Endodermal cell (in vitro differentiated cells): ENCODE measurements at places on chromosomes 4 and X. TPM values are rescaled to one million over a fixed set of nuclear protein-coding genes. Genes with fewer than 3 reads are reported as not detected.

TMEM31 gene
- total RNA-seq, result 1.00 to 1.1 TPM in 2 of 3 replicates, not detected in the other

KIF4A gene
- 22.5 to 47.5 TPM (median 40.6 TPM) in 3 replicates for total RNA-seq

DCHS2 gene
- total RNA-seq, result 0.04 to 0.23 TPM (median 0.13 TPM) in 3 replicates

MAGEA2B gene
- total RNA-seq, result 0.32 TPM in 1 of 2 replicates, not detected in the other

MAB21L2 gene
- 0.09 TPM in 1 of 2 replicates, not detected in the other for total RNA-seq

LINC00632 gene
- total RNA-seq, result 230 to 248 TPM (median 247 TPM) in 3 replicates

MGARP gene
- 0.53 and 0.63 TPM in 2 replicates for total RNA-seq

PABPC1L2B gene
- total RNA-seq, result not detected in 3 replicates

TLL1 gene
- 0.18 to 0.56 TPM (median 0.27 TPM) in 3 replicates for total RNA-seq

SLC34A2 gene
- total RNA-seq, result 2.9 to 4.3 TPM (median 4.2 TPM) in 3 replicates

- DNase-seq, result no peak
- no peaks in the 10 kb centered on the region for H3K4me1 ChIP-seq
- no peaks in the 10 kb centered on the region for H3K27me3 ChIP-seq
These were observed 223.0 kb upstream of the EPHA5 start for GRCh38 chr4:65893271-65893670.

DNA sequence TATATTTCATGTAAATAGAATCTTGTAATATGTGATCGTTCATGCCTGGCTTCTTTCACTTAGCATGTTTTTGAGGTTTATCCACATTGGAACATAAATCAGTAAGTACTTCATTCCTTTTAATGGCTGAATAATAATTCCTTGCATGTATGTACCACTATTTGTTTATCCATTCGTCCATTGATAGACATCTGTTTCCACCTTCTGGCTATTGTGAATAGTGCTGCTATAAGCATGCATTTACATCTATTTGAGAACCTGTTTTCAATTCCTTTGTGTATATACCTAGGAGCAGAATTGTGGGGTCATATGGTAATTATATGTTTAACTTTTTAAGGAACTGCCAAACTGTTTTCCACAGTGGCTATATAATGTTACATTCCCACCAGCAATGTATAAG is 356.7 kb upstream of the DIPK2B start:
- H3K36me3 ChIP-seq, result no peaks in the 10 kb centered on the region
- no peaks in the 10 kb centered on the region for H3K27me3 ChIP-seq

DNA sequence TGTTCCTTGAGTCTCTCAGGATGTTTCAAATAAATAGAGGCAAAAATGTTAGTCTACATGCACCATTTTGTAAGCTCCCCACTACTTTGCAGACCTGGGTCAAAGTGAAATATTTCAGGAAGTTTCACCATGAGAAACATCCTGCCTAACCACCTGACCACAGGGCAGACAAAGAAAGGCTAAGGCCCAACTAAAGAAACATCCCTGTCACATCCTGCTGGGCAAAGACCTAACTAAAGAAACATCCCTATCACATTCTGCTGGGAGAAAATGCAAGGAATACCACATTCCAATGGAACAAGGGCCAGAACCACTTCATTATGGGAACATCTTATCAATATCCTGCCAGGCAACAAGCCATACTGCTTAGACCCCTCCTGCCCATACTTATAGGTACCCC is 1303.4 kb downstream of the TECRL start:
- H3K27me3 ChIP-seq, result no peaks in the 10 kb centered on the region
- peak; percentile 46 for DNase-seq
- H3K4me1 ChIP-seq, result no peaks in the 10 kb centered on the region
- H3K4me3 ChIP-seq, result no peak overlapping the region
- H3K36me3 ChIP-seq, result no peaks in the 10 kb centered on the region

DNA sequence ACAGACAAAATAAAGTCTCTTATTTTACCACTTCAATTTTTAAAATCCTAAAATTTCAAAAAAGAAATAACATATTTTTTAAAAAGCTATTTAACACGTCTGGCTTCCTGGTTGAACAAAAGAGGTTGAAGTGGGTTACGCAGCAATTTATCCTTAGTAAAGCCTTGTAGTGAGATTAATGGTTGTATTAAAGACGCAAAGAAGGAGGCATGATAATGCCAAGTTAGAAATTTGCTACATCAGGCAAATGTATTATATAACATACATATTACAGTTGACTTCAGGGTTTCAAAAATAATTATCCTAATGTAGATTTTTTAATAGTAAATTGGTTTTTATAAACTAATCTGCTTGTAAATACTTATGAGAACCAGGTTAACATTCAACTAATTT is 35.3 kb downstream of the ANKRD17 start:
- no peaks in the 10 kb centered on the region for H3K27me3 ChIP-seq
- no peak for DNase-seq
- no peaks in the 10 kb centered on the region for H3K4me1 ChIP-seq
- no peak overlapping the region for H3K4me3 ChIP-seq

DNA sequence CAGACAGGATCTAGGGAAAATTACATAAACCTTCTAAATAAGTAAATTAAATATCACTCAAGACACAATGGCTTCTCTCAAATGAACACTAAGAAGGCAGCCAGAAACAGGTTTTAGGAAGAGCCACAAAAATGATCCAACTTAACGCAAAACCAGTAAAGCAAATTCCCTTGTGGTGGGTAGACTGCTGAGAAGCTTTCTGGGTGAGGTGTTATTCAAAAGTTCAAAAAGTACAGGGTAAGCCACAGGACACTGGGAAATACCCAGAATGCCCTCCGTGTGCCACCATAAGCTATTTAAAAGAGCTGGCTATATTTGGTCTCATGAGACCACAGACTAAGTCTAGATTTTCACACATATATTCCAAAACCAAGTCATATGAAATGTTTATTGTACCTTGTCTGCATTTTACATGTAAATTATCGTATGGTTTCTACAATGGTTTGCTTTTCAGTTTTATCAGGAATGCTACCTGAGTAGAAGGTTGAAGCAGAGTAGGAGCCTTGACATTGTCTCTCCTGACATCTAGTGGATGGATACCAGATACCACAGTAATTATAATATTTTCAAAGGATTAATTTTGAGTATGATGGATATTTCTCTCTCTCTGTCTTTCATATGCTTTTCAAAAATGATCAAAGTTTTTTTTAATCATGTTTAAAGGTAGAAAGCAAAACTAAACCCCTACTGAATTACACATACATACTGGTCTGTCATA is 109.3 kb upstream of the KLHL13 start:
- no peak overlapping the region for H3K4me3 ChIP-seq
- H3K4me1 ChIP-seq, result no peaks in the 10 kb centered on the region

DNA sequence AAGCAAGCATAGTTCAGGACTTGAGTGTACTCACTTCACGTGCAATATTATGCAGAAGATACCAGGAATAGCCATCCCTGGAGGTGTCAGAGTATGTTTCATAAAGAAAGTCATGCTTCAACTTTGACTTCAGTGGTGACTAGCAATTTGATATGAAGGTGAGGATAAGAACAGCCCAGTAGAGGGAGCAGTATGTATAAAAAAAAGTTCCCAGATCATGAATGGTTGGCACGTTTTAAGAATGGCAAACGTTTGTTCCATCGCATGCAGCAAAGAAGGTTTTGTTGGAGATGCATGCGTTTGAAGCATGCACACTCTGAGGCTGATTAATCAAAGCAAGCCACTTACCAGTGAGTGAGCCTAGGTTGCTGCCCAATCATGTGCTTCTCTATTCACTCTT is 33.5 kb upstream of the SLITRK4 start:
- no peak overlapping the region for H3K4me3 ChIP-seq
- DNase-seq, result no peak
- H3K36me3 ChIP-seq, result no peaks in the 10 kb centered on the region
- H3K27me3 ChIP-seq, result no peaks in the 10 kb centered on the region

GRCh38 chrX:98338544-98338943 is 1454.8 kb downstream of the RPA4 start:
- no peak overlapping the region for H3K4me3 ChIP-seq
- no peaks in the 10 kb centered on the region for H3K27me3 ChIP-seq
- no peak overlapping the region for H3K27ac ChIP-seq
- H3K4me1 ChIP-seq, result no peaks in the 10 kb centered on the region

- no peak for DNase-seq
- H3K4me3 ChIP-seq, result no peak overlapping the region
- no peaks in the 10 kb centered on the region for H3K4me1 ChIP-seq
These were observed 38.3 kb downstream of the SPCS3 start for GRCh38 chr4:176358083-176358469.

GRCh38 chrX:50111742-50112141 is 89.1 kb downstream of the AKAP4 start:
- H3K27me3 ChIP-seq, result no peaks in the 10 kb centered on the region
- no peak overlapping the region for H3K4me3 ChIP-seq
- DNase-seq, result no peak
- no peaks in the 10 kb centered on the region for H3K36me3 ChIP-seq
- no peak overlapping the region for H3K27ac ChIP-seq
- H3K4me1 ChIP-seq, result no peaks in the 10 kb centered on the region

GRCh38 chr4:79987401-79987800 is 85.6 kb downstream of the ANTXR2 start:
- H3K4me3 ChIP-seq, result no peak overlapping the region
- no peaks in the 10 kb centered on the region for H3K36me3 ChIP-seq
- H3K4me1 ChIP-seq, result no peaks in the 10 kb centered on the region

- DNase-seq, result peak; percentile 65
- H3K27ac ChIP-seq, result no peak overlapping the region
- no peaks in the 10 kb centered on the region for H3K4me1 ChIP-seq
- H3K36me3 ChIP-seq, result peaks cover 83% of the 10 kb centered on the region
These were observed 68.3 kb downstream of the CRMP1 start for GRCh38 chr4:5824635-5825034.

GRCh38 chr4:180542445-180543100 is 1700.6 kb upstream of the TENM3 start:
- no peak overlapping the region for H3K27ac ChIP-seq
- no peak overlapping the region for H3K4me3 ChIP-seq
- H3K36me3 ChIP-seq, result no peaks in the 10 kb centered on the region
- no peak for DNase-seq

DNA sequence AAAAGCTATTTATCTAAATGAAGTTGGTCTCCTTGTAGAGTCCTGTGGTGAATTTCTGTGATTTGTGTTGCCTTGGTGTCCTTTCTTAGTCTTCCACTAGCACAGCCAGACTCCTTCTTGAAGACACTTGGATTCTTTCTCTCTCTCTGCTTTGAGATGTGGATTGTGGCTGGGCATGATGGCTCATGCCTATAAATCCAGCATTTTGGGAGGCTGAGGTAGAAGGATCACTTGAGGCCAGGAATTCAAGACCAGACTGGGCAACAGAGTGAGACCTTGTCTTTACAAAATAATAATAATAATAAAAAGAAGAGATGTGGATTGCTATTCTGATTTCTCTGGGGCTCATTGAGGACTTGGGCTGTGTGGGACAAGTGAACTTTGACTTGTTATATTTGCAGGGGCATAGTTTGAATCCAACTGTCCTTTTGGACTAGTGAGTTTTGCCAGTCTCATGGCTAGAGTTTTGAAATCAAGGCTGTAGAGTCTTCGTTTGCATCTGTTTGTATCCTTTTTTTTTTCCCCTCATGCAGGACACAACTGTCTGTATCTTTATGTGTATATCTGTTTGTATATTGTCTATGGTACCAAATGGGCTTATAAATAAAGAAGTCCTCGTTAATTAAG is 11.1 kb upstream of the SMIM14 start:
- no peaks in the 10 kb centered on the region for H3K27me3 ChIP-seq
- H3K4me3 ChIP-seq, result no peak overlapping the region
- no peaks in the 10 kb centered on the region for H3K4me1 ChIP-seq

DNA sequence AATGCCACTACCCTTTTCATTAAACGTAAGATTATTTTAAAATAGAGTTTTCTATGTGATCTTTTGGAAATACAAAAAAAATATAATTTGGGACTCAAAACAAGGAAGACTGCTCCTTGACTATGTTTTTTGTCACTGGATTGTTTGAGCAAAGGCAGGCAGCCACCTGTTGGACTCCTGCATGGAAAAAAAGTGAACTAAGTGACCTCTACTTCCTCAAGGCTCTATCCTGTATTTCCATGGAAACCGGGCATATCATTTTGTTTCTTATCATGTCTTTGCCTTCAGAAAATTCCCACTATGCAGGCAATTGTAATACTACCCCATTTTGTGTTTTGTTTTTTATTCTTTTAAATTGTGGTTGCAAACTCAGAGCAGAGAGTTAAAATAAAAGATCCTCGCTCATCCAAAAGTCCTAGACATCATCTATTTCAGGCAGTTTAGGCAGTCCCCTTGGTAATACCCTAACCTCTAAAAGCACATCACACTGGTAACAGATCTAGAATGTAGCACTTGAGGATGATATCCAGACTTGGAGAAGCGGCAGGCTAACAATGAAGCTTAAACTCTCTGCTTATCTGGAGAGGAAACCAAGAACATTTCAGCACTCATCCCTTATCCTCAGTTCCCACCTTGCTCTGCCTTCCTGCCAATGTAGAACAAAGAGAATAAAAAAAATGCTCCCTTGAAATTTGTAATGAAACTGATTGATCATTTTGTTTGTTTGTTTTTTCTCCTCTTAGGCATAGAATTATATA is 165.7 kb downstream of the BANK1 start:
- H3K27ac ChIP-seq, result no peak overlapping the region
- H3K36me3 ChIP-seq, result no peaks in the 10 kb centered on the region
- no peak overlapping the region for H3K4me3 ChIP-seq

GRCh38 chrX:54920610-54921426 is at the start of gene TRO:
Gene TRO (plus strand): TSS chrX:54920824. CDS start chrX:54922247, 1,423 bp downstream.
- DNase-seq, result peak; percentile 85
- H3K4me3 ChIP-seq, result peak within 1 kb of the TSS; percentile 88
- H3K36me3 ChIP-seq, result peaks cover 37% of the 10 kb centered on the region
- H3K27me3 ChIP-seq, result peaks cover 8% of the 10 kb centered on the region

GRCh38 chr4:25862411-25863346 is at the start of gene SEL1L3:
Gene SEL1L3 (minus strand): TSS chr4:25862988. CDS start chr4:25862836, 152 bp downstream.
- no peaks in the 10 kb centered on the region for H3K36me3 ChIP-seq
- no peak within 1 kb of the TSS for H3K27ac ChIP-seq
- peak within 1 kb of the TSS; percentile 77 for H3K4me3 ChIP-seq

- no peak overlapping the region for H3K4me3 ChIP-seq
- no peak for DNase-seq
- no peak overlapping the region for H3K27ac ChIP-seq
- peaks cover 9% of the 10 kb centered on the region for H3K36me3 ChIP-seq
These were observed 5.2 kb downstream of the MAP9 start for GRCh38 chr4:155371432-155372043.

- no peaks in the 10 kb centered on the region for H3K27me3 ChIP-seq
- no peaks in the 10 kb centered on the region for H3K36me3 ChIP-seq
- H3K4me1 ChIP-seq, result peaks cover 12% of the 10 kb centered on the region
- no peak overlapping the region for H3K27ac ChIP-seq
- no peak for DNase-seq
These were observed 13.6 kb downstream of the ABCG2 start for GRCh38 chr4:88144866-88145300.

- DNase-seq, result no peak
- no peaks in the 10 kb centered on the region for H3K4me1 ChIP-seq
- no peak overlapping the region for H3K4me3 ChIP-seq
These were observed 5.8 kb upstream of the CXCL8 start for GRCh38 chr4:73734530-73735001.

GRCh38 chr4:21195682-21196081 is 495.4 kb downstream of the PACRGL start:
- H3K4me1 ChIP-seq, result no peaks in the 10 kb centered on the region
- H3K36me3 ChIP-seq, result no peaks in the 10 kb centered on the region
- H3K27me3 ChIP-seq, result no peaks in the 10 kb centered on the region
- DNase-seq, result no peak
